Kidney (tissue), 22 donors: ENCODE measurements at places on chromosomes 3 and 15. TPM values are rescaled to one million over a fixed set of nuclear protein-coding genes. Genes with fewer than 3 reads are reported as not detected.

The SLC24A5 gene
- not detected for polyA plus RNA-seq

The FAIM gene
- polyA plus RNA-seq = 18.3 TPM

The AMIGO3 gene
- 0.73 TPM for polyA plus RNA-seq

The MAP6D1 gene
- polyA plus RNA-seq = 1.4 TPM

The TMEM40 gene
- polyA plus RNA-seq = 0.52 TPM

The NPAP1 gene
- polyA plus RNA-seq = 0.04 TPM
